LHCN-M2 (cell line): ENCODE measurements at places on chromosomes 7 and 10. TPM values are rescaled to one million over a fixed set of nuclear protein-coding genes. Genes with fewer than 3 reads are reported as not detected.

- no peak for DNase-seq
Measured at GRCh38 chr10:5206799-5207198, 10.2 kb downstream of the AKR1C4 start.

GRCh38 chr7:7913504-7913903 lies 55.1 kb upstream of the GLCCI1 start:
- DNase-seq, result peak; percentile 30

GRCh38 chr7:151875942-151876898 lies 695 bp downstream of the PRKAG2 start:
- no peak for DNase-seq

- DNase-seq, result no peak
Measured at GRCh38 chr10:102850025-102850518, 4.0 kb upstream of the BORCS7 start.

- DNase-seq, result no peak
Measured at GRCh38 chr7:22087861-22088260, 142.2 kb upstream of the CDCA7L start.

DNA sequence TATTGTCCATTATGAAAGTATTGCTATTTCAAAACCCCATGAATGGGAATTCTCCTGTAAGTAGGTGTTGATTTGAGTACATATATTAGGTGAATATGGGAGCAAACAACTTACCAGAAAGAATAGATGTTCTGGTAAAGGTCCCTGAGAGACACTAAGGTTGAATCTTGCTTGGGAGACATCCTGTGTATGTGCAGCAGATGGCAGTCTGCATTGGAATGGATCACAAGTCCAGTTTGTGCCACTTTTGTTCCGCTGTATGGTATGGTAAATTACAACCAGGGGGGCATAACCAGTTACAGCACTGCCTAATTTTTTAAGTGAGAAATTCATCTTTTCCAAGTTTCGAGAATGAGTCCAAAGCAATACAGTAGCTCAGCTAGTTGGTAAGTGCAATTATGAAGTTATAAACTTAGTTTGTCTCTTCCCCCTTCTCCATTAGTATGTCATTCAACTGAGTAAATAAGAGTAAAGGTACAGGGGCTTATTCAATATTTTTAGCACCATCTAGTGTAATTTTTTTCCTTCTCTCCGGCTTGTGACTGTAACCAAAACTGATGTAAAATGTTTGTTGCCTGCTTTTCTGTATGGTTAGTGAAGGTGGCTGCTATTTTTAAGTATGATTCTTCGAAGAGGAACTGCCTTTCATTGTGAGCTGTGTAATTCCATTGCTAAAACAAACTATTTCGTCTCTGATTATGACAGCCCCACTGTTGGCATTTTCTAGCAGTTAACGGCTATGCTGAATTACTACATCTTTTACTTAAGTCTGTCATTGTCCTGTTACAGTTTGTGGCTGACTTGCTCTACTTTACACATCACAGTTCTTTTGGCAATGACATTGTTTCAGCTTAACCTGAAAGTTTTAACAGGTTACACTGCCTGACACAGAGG lies 2.8 kb downstream of the MCU start:
- DNase-seq, result peak; percentile 53

- no peak for DNase-seq
Measured at GRCh38 chr10:43921478-43921877, 272.8 kb upstream of the ZNF32 start.

CFAP46 gene
- total RNA-seq, result not detected in 2 replicates
